ENCODE measurements at places on chromosomes 1 and 21.

GRCh38 chr1:171911506-171911905, 70.2 kb downstream of the DNM3 start:
- no peak for DNase-seq

GRCh38 chr1:21937372-21938121, 437 bp upstream of the HSPG2 start:
- DNase-seq: no peak

DNA sequence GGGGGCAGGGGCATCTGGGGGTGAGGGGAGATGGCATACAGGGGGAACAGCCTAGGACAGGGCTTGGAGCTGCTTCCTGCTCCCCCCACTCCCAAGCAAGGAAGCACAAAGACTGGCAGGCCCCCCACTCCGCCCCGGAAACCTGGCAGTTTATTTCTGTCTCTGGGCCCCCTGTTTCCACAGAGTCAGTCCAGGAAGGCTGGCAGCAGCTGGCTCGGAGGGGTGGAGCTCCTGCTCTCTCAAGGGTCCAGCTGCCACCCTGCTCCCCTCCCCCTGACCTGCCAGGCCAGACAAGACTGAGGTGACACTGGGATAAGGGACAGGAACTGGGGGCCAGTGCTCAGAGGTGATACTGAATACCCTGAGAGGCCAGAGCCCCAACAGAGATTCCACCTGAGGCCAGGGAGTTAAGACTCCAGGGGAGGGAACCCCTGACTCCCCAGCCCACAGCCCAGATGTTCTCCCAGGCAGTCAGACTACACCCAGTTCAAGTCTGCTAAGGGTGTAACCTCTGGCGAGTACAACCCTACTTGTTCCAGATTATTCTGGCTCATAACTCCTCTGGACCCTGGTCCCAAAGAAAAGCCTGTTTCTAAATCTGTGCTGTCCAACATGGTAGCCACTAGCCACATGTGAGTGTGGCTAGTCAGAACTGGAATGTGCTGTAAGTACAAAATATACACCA, 26.3 kb downstream of the AHDC1 start:
- no peak for DNase-seq

DNA sequence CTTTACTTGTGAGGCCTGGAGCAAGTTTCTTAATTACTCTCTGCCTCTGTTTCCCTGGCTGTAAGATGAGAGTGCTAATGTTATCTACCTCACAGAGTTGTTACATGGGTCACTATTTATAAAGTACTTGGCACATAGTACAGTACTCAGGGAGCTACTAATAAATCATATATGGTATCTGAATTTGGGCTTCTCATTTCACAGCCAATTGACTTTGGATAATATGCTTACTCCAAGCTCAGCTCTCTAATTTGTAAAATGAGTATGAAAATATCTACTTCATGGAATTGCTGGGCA, 108.5 kb upstream of the HOOK1 start:
- no peak for DNase-seq

DNA sequence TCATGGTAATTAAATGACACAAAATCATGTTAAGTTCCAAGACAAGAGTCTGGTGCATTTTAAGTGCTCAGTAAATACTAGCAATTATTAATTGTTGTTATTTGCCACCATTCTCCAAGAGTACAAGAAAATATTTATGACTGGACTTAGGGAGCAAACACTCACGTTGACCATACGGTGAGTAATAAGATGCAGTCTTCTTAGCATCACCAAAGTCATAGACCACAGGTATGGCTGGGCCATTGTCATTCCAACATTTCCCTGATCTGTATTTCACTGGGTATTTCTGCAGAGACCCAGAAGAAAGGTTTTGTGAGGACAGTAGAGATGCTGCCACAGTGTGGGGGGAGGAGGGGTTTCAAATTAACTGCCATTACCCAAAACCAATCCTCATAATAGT, 4.7 kb downstream of the ITLN2 start:
- no peak for DNase-seq

DNA sequence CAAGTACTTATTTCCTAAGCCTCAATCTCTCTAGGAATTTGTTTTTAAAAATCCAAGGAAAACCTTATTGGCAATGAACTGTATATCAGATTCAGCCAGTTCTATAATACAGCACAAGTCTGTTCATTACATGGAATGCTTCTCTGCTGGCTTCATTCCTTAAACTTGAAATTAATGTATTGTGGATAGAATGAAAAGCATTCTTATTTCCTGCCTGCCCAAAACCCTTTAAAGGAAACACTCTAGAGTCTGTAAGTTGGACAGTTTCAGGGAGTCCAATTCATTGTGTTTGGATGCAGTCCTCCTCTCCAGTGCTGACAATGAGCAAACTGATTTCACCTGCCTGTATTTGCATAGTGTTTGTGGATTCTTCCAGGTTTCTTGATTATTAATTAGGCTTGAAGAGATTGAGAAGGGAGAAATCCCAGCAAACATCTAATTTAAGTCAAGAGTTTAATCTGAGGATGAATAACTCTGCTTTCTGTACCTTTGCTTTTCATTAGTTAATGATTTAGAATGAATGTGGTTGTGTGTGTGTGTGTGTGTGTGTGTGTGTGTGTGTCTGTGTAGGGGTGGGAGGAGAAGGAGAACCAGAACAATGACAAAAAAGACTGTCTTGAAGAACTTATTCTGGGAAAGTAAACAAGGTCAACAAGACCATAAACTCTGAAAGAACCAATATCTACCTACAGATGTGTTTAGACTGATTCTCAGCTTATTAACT, 61.2 kb downstream of the CACHD1 start:
- DNase-seq: no peak

- no peak for DNase-seq
Measured at GRCh38 chr1:21072721-21073120, 104.0 kb downstream of the EIF4G3 start.

GRCh38 chr21:17488620-17489019, 24.2 kb upstream of the CXADR start:
- DNase-seq: no peak

DNA sequence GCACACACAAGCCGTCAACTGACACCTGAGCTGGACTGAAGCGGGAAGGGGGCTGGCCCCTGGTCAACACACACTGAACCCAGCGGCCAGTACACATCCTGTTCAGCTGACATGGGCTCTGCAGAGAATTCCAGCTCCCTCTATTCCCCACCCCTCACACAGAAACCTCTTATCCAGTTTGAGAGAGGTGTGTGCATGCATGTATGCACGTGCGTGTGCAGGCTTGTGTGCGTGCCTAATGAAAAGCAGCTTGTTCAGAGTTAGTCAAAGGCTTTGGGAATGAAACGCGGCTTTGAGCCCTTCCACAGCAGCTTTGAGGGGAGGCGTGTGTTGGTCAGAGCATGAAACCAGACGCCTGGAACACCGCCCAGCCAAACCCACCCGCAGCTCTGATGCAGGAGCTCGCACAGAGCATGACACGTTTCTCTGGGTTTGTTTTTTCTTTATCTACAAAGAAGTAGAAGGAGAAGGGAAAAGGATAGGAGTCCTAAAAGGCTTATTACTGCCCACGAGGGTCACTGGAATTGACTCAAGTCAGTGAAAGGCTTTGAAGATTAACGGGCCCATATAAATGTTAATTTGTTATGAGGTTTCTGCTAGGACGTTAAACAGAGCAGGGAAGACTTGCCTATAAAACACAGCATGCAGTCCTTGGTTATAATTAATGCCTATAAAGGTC, 184.2 kb downstream of the ETS2 start:
- peak; percentile 76 for DNase-seq

DNA sequence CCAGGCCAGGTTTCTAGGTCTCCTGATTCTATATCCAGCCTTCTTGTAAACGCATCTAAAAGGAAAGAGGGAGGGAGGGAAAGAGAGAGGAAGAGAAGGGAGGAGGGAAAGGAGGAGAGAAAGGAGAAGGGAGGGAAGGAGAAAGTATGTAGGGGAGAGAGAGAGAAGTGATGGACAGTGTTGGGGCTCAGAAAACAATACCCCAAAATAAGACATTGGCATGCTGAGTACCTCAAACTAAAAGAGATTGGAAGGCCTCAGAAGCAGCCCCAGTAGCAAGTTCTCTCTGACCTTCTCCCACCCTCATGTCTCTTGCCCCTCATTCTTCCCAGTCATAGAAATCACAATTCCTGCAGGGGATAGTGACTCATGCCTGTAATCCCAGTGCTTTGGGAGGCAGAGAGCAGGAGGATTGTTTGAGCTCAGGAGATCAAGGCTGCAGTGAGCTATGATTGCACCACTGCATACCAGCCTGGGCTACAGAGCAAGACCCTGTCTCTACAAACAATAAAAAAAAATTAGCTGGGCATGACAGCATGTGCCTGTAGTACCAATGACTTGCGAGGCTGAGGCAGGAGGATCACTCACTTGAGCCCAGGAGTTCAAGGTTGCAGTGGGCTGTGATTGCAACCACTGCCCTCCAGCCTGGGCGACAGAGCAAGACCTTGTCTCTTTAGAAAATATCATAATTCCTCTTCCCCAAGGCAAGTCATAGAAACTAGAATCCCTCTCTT, 51.2 kb downstream of the DNTTIP2 start:
- no peak for DNase-seq
